ENCODE measurements at places on chromosomes 7 and 10. TPM values are rescaled to one million over a fixed set of nuclear protein-coding genes. Genes with fewer than 3 reads are reported as not detected.

- peak; percentile 96 for DNase-seq
Observed at GRCh38 chr10:29951441-29951931, 107.9 kb downstream of the JCAD start.

- DNase-seq = no peak
Observed at GRCh38 chr10:73043766-73044377, 52.8 kb downstream of the P4HA1 start.

DNA sequence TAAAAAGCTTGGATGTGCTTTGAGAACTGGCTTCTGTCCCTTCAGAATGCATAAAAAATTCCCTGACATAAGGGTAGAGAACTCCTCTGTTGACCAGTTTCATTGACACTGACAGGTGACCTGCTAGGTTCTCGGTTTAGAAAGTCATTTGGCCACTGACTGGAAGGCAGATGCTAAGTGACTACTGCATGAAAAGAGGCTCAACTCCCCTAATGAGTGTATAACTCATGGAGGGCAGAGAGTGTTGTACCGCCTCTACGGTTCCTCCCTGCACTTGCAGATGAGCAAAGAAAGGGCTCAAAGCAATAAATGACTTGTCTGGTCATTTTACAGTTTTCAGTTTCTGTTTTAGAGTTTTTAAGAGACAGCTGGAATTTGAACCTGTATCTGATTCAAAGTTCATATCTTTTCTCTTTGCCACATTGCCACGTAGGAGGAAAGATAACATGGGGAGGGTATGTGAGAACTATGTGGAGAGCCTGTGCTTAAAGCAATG lies 2.9 kb upstream of the FGL2 start:
- DNase-seq = no peak

GRCh38 chr10:75084834-75085384 lies 26.5 kb upstream of the SAMD8 start:
- DNase-seq = no peak

DNA sequence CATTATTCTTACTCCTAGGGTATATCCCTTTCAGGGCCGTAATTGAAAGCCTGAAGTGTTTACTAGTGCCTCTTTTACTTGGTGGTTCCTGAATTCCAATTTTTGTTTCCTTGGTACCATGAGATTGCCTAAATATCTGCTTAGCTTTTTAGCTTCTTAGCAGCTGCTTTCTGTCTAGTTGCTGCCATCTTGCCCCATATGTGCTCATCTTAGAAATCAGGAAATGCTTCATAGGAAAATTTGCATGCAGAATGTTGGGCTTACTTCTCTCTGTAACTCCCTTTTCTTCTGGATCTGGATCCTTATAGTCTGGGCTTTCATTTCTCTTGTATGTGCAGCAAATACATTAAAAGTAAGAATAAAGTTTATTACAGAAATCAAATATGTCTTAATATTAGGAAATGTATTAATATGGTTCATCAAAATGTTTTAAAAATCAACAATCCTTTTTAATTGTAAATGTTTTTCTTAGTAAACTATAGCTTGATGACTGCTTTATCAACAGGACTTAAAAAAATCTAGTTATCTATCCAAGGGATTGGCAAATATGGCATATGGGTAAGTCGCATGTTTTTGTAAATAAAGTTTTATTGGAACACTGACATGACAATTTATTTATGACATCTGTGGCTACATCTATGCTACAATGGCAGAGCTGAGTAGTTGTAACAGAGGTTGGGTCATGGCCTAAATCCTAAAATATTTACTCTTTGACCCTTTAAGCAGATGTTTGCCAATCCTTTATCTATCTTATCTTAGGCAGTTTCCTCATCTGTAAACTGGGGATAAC lies 73.5 kb upstream of the CDK6 start:
- no peak for DNase-seq

- peak; percentile 63 for DNase-seq
Observed at GRCh38 chr10:87092861-87093631, 1.6 kb downstream of the GLUD1 start.

DNA sequence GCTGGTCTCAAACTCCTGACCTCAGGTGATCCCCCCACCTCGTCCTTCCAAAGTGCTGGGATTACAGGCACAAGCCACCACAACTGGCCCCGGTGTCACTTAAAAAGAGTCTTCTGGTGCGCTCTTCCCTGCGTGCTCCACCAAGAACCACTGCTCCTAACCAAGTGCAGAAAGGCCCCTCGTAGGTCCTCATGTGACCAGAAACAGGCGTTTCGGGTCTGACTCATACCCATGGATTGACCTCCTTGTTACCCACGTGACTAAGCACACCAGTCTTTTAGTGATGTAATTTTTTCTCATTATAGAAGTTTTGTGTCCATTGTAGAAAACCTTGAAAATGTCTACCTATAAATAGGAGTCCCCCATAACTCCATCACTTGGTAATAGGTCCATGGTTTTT lies 13.9 kb downstream of the FKBP6 start:
- peak; percentile 59 for DNase-seq

GRCh38 chr10:94103801-94104221 lies 110.1 kb downstream of the PLCE1 start:
- DNase-seq = no peak

DNA sequence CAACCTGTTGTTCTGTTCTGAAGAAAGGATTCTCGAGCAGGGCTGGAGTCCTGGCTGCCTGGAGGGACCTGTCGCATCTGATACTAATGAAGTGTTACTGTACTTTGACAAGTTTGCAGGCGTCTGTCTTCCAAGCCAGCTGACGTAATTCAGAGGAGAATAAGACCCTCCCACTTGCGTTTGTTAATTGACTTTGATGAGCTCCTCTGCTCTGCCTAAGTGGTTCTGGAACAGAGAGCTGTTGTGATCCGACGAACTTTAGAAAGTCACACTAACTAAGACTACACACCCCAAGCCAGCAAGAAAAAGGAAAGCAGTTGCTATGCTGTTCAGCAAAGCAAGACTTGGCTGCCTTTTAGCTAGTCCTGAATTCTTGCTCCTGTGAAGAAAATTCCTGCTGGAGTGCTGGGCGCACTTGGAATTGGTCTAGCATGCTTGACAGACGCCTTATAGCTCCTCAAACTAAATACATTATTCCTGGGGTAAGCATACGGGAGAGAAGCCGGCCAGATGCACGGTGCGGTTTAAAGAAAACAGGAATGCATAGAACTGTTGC lies 200.3 kb downstream of the CACNB2 start:
- DNase-seq = no peak

GRCh38 chr7:111076205-111076604 lies 14.7 kb upstream of the LRRN3 start:
- peak; percentile 25 for DNase-seq

GRCh38 chr10:124200011-124200410 lies 106.6 kb upstream of the CHST15 start:
- peak; percentile 6 for DNase-seq

DNA sequence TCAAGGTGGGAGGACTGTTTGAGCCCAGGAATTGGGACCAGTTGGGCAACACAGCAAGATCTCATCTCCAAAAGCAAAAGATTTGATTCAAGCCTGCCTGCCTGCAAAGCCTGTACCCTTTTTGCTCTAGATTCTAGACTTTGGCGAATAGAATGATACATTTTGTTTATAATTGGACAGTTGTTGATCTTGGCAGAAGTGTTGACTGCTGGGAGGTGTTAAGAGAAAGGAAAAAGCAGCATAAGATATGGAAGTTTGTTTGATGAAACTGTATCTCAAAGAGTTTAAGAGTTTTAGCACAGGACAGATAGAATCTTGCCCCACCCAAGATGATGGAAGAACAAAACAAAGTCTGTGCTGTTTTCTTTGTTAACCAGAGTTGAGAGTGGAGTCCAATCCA lies 224.1 kb downstream of the AUTS2 start:
- no peak for DNase-seq

GRCh38 chr7:98630770-98631169 lies 13.7 kb downstream of the NPTX2 start:
- DNase-seq = no peak

- DNase-seq = peak; percentile 42
Observed at GRCh38 chr10:43138757-43139241, 554 bp downstream of the CSGALNACT2 start.

GRCh38 chr10:28879875-28880682 lies 202.8 kb downstream of the BAMBI start:
- no peak for DNase-seq

DNA sequence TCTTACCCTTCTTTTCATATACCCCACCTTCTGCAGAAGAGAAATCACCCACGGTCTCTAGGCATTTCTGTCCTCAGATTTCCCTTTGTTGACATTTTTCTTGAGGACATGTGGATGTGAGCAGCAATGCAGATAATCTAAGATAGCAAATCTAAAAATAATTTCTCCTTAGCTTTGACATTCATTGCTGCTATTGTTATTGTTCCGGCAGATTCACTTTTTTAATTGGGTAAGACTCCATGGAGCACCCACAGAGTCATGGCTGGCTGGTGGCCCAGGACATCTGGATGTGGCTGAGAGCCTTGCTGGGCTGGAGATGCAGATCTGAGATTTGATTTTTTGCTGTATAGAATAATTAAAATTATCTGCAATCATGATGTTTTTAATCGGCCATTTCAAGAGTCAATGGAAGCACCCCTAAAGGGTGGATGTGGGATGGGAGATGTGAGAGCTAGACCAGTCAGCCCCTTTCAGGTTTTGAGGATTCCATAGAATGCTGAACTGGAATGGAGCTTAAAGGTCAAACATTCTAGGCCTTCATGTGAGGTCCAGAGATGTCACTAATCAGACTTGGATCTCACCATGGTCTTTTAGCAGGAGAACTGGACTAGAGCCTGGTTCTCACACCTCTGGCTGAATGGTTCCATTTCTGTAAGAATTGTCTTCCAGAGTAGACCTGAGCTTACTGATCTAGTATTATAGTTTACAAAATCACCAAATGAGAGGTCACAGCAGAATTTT lies 37.5 kb downstream of the TAS2R41 start:
- DNase-seq = no peak

GRCh38 chr7:27159266-27160144 lies 3.0 kb upstream of the HOXA7 start:
- DNase-seq = no peak

GRCh38 chr7:64602518-64602917 lies 39.6 kb upstream of the ZNF680 start:
- DNase-seq = no peak

DNA sequence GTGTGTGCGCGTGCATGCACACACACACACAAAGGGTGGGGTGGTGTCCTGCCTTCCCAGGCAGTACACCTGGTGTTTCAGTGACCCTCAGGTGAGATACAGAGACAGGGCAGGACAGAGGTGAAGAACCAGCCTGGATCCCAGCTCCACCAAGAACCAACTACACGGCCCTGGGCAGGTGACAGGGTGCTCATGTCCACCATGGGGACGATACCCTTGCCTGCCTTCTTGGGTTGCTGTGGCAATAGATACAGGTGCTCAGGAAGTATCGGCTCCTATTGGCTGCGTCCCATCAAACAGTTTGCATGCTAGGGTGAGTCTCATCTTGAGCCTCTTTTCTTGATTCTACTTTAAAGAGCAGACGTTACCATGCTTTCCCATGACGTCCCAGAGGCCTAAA lies 33.7 kb upstream of the CXCL12 start:
- no peak for DNase-seq

GRCh38 chr10:44306762-44307161 lies 78.1 kb downstream of the CXCL12 start:
- DNase-seq = no peak

DNA sequence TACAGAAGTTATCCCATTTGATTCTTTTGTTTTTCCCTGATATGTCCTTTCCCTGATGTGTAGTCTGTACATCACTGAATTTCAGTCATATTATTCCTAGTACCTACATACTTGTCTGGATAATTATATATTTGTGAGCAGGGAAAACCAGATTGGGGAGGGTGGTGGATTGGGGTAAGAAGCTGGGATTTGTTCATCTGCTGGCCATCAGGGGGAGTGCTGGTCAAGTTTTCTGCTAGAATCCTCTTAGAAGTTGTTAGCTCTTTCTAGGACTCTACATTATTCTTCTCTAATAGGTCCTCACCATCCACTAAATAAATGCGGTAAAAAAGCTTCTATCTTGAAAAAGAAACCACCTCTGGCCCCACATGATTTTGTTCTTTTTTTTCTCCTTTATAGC lies 232.7 kb upstream of the TAC1 start:
- peak; percentile 46 for DNase-seq

DNA sequence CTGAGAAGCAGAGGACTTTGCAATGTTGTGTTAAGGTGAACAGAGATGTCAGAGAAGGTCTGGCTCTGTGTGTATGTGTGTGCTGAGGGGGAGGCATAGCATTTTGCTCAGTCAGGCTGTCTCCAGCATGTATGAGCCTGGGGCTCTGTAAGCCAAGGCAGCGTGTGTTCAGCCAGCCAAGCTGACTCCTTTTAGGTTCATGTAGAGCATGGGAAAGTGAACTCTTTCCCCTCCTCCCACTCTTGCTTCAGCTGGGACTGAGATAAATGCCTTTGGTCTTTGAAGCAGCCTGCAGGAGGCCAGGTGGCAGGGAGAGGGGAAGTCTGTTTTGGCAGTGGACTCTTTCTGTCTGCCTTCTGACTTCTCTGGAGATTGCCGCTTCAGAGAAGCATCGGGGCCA lies 3.8 kb downstream of the SFXN2 start:
- no peak for DNase-seq

- no peak for DNase-seq
Observed at GRCh38 chr10:59537501-59537900, 172.1 kb downstream of the SLC16A9 start.

- DNase-seq = peak; percentile 19
Observed at GRCh38 chr7:103065667-103066066, 8.9 kb downstream of the FBXL13 start.

DNA sequence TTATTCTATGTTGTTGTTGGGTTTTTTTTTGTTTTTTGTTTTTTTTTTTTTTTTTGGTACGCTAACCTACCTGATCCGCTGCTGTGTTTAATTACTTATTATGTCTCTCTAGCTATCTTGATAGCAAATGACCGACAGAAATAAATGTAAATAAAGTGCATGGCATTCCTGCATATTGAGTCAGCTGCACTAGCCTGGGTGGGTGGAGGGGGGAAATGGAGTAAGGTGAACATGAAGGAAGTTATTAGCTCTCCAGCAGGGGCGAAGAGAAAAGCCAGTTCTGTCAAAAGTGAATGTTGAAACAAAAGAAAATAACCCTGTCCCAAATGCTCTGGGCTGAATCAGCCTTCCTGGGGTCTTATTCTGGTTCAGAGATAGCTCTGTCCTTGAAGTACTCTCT lies 210.7 kb upstream of the MDFIC start:
- DNase-seq = peak; percentile 41

The PIK3CG gene
- not detected for total RNA-seq

The MINDY4 gene
- 1.1 TPM for total RNA-seq

The MEIG1 gene
- total RNA-seq = not detected

The SLC39A12 gene
- not detected for total RNA-seq

The ACTL6B gene
- total RNA-seq = not detected

The TSC22D4 gene
- total RNA-seq = 7.6 TPM

The HDAC9 gene
- 12.1 TPM for total RNA-seq

The GHRHR gene
- not detected for total RNA-seq

The SEMA3A gene
- 60.3 TPM for total RNA-seq

The RBM17 gene
- total RNA-seq = 33.2 TPM

The DNAAF5 gene
- total RNA-seq = 9.7 TPM

The HOGA1 gene
- 0.13 TPM for total RNA-seq

The SUV39H2 gene
- 6.1 TPM for total RNA-seq

The GDF10 gene
- total RNA-seq = not detected

The NAPEPLD gene
- total RNA-seq = 2.6 TPM

The KDM7A gene
- total RNA-seq = 22.1 TPM
